ENCODE measurements at places on chromosomes 7 and 10.
A peak's percentile ranks its signal among the peaks of the same experiment; 100 is the strongest.

DNA sequence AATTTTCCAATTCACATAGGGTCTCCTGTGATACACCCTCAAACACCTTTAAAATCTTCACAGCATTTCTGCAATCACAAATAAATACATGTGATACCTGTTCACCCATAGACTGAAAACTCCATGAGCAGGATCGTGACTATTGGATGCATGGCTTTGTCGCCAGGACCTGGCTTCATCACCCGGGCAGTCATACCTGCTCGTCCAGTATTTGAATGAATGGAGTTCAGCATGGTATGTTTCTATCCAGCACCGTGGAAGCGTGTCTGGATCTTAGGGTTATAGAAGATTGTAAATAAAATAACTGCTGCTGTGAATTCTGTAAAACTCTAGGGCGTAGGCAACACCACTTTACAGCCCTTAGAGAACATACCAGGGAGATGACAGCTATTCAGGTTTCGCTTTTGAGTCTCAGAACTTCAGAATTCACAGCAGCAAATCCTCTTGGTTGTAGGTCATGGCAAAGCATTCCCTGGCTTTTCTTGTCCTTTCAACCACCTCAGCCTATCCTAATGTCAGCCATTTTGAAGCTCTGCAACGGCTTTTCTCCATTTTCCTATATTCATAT is 47.4 kb upstream of the USP6NL start:
- DNase-seq, result no peak

GRCh38 chr10:93820434-93820833 is 62.7 kb downstream of the LGI1 start:
- no peak for DNase-seq

GRCh38 chr7:152937282-152937681 is 177.7 kb downstream of the ACTR3B start:
- no peak for DNase-seq

- DNase-seq, result peak; percentile 32
Observed at GRCh38 chr10:74991435-74991834, 120.0 kb upstream of the SAMD8 start.
